Lower leg skin (tissue), 4 donors: ENCODE measurements at places on chromosomes 4 and X.
A peak's percentile ranks its signal among the peaks of the same experiment; 100 is the strongest.

DNA sequence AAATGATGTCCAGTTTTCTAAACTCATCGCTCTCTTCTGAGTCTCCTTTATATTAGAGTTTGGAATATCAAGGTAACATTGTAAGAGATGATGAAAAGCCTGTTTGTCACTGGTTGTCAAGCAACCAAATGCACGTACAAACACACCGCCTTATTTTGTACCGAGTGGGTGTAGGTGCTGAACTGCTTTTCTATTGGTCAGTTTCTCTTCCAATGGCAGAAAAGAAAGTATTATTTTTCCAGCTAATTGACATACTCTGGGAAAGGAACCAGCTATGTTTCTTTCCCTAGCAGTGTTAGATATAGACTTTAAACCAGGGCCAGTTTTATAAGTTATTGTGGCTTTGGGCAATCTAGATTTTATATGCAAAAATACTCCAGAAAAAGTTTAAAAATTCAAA is 6.6 kb upstream of the PPM1K start:
- no peak for DNase-seq

DNA sequence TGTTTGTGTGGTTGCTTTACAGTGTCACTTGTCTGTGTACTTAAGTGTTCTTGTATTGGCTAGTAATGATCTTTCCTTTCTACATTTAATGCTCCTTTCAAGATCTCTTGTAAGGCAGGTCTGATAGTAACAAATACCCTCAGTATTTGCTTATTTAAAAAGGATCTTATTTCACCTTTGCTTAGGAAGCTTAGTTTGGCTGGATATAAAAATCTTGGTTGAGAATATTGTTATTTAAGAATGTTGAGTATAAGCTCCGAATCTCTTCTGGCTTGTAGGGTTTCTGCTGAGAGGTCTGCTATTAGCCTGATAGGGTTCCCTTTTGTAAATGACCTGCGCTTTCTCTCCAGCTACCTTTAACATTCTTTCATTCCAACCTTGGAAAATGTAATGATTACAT is 35.7 kb downstream of the LCORL start:
- no peak for DNase-seq

DNA sequence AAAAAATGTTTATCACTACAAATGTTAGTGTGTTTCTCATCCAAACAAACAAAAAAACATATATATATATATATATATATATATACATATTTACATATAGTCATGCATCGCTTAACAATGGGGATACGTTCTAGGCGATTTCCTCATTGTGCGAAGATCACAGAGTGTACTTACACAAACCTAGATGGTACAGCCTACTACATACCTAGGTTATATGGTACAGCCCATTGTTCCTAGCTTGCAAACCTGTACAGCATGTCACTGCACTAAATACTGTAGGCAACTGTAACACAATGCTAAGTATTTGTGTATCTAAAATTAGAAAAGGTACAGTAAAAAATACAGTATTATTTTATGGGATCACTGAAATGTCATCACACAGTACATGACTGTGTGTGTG is 16.4 kb upstream of the TMSB4X start:
- no peak for DNase-seq

- DNase-seq: no peak
Observed at GRCh38 chrX:44906542-44906941, 33.6 kb downstream of the KDM6A start.

GRCh38 chr4:48015216-48015615 is 1.3 kb downstream of the CNGA1 start:
- no peak for DNase-seq

DNA sequence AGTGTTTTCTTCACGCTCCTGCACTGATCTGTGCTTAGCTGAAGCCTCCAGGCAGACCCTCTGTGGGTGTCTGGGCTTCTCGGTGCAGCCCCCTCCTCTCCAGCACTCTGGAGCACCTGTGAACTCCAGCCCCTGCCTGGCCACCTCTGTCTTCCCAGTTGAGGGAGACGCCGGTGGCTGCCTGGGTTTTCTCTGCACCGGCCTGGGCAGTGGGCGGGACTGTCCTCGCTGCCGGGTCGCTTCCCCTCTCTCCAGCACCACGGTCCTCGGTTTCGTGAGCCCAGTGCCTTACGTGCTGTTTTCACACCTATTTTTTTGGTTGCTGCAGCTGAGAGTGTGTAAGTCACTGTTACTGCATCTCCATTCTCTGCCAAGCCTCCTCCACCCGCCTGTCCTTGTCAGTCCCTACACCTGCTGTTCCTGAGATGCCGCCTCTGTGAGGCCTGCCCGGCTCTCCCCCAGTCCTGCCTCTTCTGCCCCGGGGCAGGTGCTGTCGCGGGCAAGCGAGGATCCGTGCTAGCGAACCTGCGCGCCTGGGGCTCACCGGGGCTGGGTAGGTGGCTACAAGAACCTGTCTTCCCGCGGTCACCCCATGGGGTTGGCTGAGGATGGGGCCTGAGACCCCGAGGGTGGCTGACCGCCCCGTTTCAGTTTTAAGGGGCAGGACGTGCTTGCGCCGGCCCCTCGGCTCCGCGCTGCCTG is 2.4 kb upstream of the FGFRL1 start:
- no peak for DNase-seq

GRCh38 chr4:11912886-11913285 is 484.2 kb upstream of the HS3ST1 start:
- no peak for DNase-seq

- no peak for DNase-seq
Observed at GRCh38 chrX:113741744-113742143, 842.1 kb upstream of the HTR2C start.

DNA sequence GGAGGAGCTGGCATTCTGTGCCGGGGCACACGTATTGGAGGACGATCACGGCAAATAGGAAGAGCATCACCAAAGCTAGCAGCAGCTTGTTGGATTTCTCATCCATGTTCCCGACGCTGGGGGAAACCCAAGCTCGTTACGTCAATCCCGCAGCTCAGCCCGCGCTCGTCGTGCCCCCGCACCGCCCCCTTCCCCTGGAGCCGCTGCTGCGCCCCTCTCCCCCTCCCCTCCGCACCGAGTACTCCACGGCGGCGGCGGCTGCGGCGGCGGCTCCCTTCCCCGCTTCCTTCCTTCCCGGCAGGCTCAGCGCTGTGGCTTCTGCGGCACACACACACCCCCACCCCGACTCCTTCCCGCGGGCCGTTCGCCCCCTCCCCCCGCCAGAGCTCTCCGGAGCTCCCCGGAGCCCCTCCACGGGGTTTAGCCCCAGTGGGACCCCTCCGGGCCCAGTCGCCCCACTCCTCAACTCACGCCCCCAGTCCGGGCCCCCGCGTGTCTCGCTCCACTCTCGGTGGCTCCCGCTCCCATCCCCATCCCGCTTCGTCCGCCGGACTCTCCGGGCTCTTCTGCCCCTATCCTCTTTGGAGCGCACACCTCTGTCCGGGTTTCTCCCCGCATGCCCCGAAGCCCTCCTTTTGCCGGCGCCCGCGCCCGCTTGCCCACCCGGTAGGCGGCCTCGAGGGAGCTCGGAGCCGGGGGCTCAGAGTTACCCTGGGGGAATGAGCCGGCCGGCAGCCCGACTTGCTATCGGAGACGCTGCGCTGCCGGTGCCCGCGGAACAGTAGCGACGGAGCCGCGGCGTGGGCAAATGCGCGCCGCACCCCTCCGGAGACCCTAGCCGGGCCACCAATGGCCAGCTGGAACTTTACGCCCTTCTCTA is 978 bp downstream of the HS6ST2 start:
- DNase-seq: no peak

DNA sequence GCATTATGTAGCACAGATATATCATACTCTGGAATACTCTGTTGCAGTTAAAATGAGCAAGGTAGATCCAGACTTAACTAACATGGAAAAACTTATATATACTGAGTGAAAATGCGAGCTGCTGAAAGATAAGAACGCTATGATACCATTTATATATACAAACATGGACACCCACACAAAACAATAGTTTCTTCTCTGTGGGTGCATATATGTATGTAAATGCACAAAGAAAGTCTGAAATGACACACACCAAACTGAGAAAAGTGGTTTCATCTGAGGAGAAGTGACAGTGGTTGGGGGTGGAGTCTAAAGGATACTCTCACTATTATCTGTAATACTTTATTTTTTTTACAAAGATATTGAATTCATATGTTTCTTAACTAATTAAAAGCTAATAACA is 12.2 kb upstream of the FGF2 start:
- DNase-seq: no peak

DNA sequence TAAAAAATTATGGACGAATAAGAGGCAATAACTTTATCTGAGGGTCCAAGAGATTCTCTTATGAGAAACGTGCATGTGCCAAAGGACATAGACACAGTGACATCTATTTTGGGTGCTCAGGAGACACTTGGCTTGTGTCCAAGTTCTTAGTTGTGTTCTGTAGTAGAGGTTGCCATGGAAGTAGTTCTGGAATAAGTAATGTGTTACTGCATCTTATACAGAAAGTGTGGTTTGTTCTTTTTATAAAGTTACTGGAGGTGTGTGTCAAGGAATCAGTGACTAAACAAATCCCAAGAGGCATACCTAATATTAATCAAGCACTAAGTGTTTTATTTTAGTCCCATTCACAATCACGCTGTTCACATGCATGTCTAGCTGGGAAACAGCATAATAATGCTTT is 305.7 kb downstream of the ARHGAP24 start:
- DNase-seq: no peak

DNA sequence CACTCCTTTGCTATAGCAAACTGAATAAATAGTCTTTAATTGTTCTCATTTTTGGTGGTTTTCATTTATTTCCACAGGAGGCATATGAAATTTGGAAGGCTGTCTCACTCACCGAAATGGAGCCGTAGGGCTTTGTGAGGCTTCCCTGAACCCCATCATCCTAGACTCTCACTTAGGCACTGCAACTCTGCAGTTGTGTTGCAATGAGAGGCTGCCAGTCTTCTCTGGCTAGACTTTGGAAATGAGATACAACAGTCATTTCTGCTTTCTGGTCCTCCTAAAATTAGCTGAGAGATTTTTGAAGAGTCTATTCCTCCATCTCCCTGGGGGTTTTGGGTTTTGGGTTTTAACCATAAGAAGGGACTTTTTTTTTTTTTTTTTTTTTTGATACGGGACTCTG is 146.5 kb downstream of the SH3BGRL start:
- DNase-seq: no peak

DNA sequence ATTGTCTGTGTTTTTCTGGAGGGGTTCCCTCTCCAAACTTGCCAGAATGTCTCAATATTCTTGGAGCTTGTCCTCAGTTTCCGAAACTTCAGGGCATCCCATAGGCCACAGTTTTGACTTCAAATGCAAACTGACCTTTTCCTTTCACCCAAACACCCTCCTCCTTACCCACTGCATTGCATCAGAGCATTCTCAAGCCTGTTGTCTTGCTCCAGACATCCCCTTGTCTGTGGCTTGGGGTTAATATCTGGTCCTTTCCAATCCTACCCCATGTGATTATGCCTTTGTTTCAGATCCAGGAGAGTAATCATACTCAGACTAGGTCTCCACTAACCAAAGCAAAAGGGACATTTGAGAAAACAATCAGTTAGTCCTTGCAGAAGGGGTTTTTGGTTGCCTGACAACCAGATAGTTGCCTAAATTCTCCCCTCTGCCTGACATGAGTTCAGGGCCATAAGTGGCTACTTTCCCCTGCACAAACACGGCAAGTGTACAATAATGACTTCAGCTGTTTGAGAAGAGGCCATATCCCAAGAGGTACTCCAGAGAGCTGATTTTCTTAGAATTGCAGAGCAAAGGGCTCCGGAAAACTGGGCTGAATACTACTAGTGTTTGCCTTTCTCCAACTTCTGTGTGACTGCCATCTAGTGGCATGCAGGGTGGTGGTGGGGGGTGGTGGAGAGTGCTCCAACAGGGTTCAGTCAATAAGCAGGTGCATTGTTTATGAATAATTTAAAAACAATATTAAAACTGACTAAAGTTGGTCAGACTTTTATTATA is 130.2 kb downstream of the CHRDL1 start:
- no peak for DNase-seq

DNA sequence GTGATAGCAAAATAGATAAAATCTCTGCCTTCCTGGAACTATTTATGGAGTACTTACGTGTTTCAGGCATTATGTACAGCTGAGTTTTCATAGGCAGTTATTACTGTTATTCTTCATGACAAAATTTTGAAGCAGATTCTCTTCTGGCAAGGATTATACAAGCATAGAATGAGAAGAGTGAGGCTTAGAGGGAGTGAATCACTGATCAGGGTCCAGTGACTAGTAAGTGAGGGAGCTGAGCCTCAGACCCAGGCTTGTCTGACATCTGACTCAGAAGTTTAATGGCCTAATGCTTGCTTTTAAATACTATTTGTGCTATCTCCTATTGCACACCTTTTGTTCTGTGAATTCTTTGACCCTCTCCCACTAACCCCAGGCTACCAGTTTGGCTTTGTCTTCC is 110.6 kb downstream of the DTHD1 start:
- no peak for DNase-seq

DNA sequence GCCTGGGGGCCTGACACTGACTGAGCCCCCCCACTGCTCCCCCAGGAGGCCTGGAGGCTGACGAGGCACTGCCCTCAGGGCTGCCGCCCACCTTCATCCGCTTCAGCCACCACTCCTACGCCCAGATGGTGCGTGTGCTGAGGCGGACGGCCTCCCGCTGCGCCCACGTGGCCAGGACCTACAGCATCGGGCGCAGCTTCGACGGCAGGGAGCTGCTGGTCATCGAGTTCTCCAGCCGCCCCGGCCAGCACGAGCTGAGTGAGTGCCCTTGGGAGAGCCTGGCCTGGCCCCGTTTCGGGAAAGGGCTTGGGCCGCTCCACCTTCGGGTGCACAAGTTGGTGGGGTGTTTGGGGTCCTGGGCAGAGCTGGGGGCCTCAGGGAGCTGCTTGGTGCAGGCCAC is 11.4 kb downstream of the CPZ start:
- no peak for DNase-seq

DNA sequence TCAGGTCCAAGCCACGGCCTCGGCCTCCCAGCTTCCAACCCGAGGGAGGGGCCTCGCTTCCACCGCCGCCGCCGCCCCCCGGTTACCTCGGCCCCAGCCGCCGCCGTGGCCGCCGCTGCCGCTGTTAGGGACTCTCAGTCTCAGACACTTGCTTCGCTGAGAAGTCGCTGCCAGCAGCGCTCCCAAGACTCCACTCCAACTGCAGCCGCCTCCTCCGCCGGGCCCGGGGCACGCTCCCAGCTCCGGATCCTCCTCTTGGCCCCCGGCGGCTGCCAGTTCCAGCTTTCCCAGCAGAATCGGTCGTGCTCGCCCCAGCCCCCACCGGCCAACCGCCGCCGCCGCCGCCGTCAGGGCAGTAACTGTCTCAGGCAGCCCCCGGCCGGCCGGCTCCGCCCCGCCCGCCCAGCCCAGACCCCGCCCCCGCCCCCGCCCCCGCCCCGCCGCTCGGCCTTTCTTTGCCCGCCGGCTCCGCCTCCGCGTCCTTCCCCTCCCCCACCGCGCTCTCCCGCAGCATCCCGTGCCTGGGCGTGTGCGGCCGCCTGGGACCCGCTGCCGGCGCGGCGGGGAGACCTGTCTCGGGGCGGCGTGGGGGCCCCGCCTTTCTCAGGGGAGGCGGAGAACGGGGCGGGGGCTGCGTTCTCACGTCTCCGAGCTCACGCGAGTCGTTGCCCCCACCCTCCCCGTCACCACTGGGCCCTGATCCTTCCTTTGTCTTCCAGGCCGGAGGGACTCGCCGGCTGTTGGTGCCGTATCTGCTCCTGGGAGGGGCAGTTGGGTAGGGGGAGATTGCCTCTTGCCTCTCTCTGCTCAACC is at the start of gene ANKRD50:
Gene ANKRD50 (minus strand): TSS at position 361 of the 813 bp plus-strand sequence. CDS start 2,221 bp downstream, outside the sequence.
- DNase-seq: peak; percentile 97
